ENCODE measurements at places on chromosomes 5 and 9.

- no peak for DNase-seq
Measured at GRCh38 chr5:51378061-51378409, 5.2 kb upstream of the ISL1 start.

GRCh38 chr5:1874771-1875220 lies 7.9 kb downstream of the IRX4 start:
- no peak for DNase-seq

- no peak for DNase-seq
Measured at GRCh38 chr5:35785601-35786085, 71.0 kb upstream of the IL7R start.

- DNase-seq = no peak
Measured at GRCh38 chr5:148418511-148418910, 34.8 kb downstream of the FBXO38 start.

GRCh38 chr5:102891175-102891574 lies 136.1 kb downstream of the PAM start:
- no peak for DNase-seq

DNA sequence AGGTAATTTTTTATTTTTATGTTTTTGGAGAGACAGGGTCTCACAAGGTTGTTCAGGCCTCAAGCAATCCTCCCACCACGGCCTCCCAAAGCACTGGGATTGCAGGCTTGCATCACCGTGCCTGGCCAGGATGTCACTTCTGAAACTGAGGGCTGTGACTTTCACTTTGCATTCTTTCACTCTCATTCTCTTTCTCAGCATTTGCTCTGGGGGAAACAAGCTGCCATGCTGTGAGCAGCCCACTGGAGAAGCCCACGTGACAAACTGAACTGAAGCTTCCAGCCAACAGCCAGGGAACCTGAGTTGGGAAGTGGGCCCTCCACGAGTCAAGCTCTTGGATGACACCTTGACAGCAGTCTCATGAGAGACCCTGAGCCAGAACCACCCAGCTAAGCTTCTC lies 109.4 kb downstream of the C5orf15 start:
- no peak for DNase-seq

DNA sequence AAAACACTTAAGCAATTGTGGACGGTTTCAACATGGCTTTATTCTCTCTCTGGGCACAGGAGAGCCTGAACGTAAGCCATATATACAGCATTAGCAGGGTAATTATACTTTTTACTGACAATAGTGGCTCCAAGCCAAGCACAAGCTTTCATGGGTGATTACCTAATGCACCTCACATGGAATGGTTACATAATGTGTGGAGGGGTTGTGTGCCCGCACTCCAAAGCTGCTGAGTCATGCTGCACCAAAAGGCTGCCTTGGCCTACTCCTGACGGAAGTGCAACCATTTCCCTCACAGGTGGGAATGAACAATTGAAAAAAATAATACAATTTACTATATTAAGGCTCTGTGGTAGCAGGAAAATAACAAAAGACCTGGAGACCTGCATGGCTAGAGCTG lies 86.5 kb upstream of the ATP10B start:
- no peak for DNase-seq

GRCh38 chr5:147156012-147156411 lies 78.8 kb upstream of the STK32A start:
- DNase-seq = no peak

GRCh38 chr5:133482028-133482427 lies 130.3 kb downstream of the FSTL4 start:
- no peak for DNase-seq

DNA sequence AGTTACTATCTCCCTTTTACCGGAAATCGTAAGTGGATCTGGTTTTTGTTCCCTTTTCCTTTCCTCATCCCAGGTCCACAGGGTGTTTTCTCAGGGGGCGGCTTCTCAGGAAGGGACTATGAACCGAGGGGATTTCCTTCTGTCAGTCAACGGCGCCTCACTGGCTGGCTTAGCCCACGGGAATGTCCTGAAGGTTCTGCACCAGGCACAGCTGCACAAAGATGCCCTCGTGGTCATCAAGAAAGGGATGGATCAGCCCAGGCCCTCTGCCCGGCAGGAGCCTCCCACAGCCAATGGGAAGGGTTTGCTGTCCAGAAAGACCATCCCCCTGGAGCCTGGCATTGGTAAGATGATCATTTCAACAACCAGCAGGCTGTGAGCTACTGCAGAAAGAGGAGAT lies 75.8 kb downstream of the GOLPH3 start:
- DNase-seq = no peak

DNA sequence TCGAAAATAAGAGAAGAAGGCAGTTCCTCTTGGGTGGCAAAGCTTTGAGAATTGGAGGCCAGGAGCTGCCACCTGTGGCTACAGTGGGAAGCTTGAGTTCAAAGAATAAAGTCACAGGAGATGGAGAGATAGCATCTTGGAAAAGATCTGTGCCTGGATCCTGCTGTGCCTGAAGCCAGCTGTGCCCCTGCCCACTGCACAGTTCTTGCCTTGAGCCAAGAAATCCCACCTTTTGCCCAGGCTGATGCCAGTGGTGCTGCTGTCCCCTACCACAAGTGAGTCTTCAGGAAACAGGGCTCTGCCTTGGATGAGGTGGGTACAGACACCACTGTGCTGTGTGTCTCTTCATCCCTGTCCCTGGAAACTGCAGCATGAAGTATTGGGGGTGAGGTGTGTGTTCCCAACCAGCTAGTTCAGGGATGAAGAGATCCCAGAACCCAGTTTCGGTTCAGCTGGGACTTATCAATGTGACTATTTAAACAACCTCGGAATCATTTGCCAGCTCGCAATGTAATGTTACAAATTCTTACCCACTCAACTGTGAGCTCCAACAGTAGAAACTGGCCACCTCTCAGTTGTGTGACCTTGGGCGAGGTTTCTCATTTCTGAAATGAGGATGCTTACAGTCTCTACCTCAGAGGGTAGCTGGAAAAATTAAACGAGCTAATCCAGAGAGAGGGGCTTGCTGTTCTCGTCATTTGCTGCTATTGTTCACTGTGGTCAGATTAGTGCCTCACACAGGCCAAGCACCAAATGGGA lies 5.9 kb downstream of the IER5L start:
- no peak for DNase-seq

DNA sequence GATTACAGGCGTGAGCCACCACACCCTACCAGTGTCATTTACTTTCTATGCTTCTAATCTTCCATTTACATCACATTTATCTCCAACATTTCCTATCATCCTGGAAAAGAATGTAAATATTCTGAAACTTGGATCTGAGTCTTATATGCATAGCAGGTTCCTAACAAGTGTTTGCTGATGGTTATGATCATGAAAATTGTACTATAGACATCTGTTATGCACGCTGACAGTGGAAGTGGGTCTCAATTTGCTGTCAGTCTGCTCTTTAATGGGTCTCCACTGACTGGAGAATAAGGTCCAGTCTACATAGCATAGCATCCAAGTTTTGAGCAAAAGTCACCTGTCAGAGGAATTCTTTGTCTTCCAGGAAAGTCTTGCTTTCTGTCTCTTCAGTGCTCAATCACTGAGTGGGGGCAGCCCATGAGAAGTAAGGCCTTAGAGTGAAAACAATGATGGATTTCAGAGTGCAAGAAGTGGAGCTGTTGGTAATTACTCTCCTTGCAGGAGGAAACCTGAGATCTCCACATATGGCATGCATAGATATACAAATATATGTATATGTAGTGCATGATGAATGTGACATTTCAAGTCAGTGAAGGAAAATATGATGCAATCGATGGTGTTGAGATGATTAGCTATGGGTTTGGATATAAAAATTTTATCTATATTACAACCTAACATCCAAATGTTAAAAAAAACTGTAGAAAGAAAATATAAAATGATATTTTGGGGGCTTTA lies 29.2 kb upstream of the MSANTD3 start:
- no peak for DNase-seq

DNA sequence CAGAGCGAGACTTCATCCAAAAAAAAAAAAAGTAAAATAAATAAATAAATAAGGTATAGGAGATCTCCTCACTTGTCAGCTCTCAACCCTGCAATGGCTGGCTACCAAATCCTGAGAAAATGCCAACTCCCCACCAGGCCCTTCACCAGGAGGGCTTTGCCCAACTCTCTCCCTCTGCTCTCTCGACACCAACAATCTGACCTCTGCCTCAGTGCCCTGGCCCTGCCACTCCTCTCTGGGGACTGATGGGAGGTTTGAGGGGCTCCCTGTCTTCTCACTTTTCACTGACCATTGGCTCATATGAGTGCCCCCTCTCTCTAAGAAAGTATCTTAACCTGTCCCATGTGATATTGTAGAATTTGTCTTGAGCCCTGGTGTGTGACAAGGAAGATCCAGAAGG lies 52.6 kb upstream of the SH3PXD2B start:
- no peak for DNase-seq

- DNase-seq = no peak
Measured at GRCh38 chr9:131690941-131691573, 48.8 kb downstream of the RAPGEF1 start.

GRCh38 chr5:129670957-129671500 lies 76.9 kb upstream of the MINAR2 start:
- DNase-seq = peak; percentile 60

GRCh38 chr5:107293541-107294210 lies 377.1 kb downstream of the EFNA5 start:
- DNase-seq = no peak

DNA sequence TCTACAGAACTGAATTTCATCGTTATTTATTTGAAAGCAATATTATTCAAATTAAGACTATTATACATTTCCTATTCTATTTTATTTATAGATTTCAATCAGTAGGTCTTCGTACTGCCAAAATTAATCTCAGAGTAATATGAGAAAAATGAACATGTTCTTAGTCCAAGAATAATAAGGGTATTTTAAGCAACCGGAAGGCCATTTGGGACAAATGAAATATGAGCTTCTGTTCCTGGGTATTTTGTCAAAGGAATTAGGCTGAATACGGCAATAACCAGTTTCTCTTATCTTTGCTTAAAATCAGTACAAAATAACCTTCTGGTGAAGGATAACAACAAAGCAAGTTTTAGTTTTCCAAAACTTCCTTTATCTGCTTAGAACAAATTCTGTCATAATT lies 410.3 kb upstream of the PRR16 start:
- DNase-seq = no peak

GRCh38 chr9:137077758-137078693 lies 709 bp downstream of the UAP1L1 start:
- DNase-seq = no peak
